Hepatocyte (in vitro differentiated cells): ENCODE measurements at places on chromosomes 12 and 14. TPM values are rescaled to one million over a fixed set of nuclear protein-coding genes. Genes with fewer than 3 reads are reported as not detected.

Gene CMA1
- total RNA-seq = not detected in 2 replicates

Gene MFAP5
- total RNA-seq = 1.7 and 1.9 TPM in 2 replicates

Gene KCNMB4
- 4.6 and 9.2 TPM in 2 replicates for total RNA-seq

Gene KRT74
- total RNA-seq = not detected in 2 replicates

Gene RAPGEF3
- 1.0 and 2.6 TPM in 2 replicates for total RNA-seq

Gene NRIP2
- not detected in 2 replicates for total RNA-seq

Gene SPX
- 0.63 and 1.3 TPM in 2 replicates for total RNA-seq

Gene SERPINA12
- total RNA-seq = 0.60 TPM in 1 of 2 replicates, not detected in the other

Gene CLEC1B
- 0.20 and 0.36 TPM in 2 replicates for total RNA-seq

Gene KERA
- 0.10 TPM in 1 of 2 replicates, not detected in the other for total RNA-seq

Gene OLR1
- total RNA-seq = 7.3 and 15.1 TPM in 2 replicates

Gene PTGER2
- total RNA-seq = 18.5 and 18.7 TPM in 2 replicates

Gene ACOT4
- 2.5 and 2.8 TPM in 2 replicates for total RNA-seq

Gene NPFF
- total RNA-seq = not detected in 2 replicates

Gene MYF5
- not detected in 2 replicates for total RNA-seq

Gene NKX2-8
- total RNA-seq = not detected in 2 replicates
